ENCODE measurements at places on chromosomes 7 and 10.

DNA sequence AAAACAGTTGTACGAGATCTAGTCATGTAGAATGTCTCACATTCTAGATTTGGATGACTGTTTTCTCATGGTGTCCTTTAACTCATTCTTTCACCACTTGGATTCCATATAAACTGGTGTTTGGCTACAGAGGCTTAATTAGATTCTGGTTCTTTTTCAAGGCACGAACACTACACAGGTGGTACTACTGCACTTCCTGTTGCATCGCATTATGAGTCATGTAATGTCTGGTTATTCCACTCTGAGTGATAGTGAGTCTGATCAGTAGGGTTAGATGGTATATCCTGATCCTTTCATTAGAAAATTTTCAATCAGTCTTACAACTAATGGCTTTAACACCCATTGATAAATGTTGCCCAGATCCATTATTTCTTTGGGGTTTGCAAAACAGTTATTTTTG, 11.2 kb upstream of the AKAP9 start:
- no peak for DNase-seq

GRCh38 chr10:90920986-90921666, at the start of gene ANKRD1:
TSS of gene ANKRD1 (minus strand) at chr10:90921087. CDS start at chr10:90921027, 60 bp downstream.
- no peak for DNase-seq

DNA sequence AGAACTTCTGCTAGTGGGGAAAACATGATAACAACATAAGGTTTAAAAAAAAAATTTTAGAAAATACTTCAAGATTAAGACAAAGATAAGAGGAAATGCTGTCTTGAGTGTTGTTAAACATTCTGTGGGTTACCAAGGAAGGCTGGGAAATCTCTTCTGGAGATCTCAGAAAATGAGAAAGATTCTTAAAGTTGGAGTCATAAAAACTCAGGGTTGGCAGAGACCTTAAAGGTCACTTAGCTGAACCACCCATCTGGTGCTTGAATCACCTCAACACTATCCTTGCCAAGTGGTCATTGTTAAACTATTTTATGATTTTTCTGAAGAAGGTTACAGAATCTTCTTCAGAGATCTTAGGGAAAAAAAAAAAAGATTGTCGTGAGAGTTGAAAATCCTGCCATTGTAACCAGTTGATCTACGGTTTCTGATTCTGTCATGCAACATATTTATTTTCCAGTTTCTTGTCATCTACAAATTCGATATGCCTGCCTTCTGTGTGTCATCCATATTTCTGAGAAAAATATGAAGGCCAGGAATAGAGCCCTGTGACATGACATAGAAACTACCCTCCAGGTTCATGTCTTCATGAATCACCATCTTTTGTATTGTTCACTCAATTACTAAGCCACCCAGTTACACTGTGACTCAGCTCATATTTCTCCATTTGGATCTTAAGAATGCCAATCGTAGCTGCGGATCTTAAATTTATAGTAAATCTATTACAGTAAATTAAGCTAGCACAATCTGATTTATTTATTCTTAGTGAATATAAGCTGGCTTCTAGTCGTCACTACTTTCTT, 179.2 kb downstream of the ST7 start:
- DNase-seq: no peak

- DNase-seq: no peak
These were observed 30.2 kb downstream of the FRA10AC1 start for GRCh38 chr10:93672022-93672678.

DNA sequence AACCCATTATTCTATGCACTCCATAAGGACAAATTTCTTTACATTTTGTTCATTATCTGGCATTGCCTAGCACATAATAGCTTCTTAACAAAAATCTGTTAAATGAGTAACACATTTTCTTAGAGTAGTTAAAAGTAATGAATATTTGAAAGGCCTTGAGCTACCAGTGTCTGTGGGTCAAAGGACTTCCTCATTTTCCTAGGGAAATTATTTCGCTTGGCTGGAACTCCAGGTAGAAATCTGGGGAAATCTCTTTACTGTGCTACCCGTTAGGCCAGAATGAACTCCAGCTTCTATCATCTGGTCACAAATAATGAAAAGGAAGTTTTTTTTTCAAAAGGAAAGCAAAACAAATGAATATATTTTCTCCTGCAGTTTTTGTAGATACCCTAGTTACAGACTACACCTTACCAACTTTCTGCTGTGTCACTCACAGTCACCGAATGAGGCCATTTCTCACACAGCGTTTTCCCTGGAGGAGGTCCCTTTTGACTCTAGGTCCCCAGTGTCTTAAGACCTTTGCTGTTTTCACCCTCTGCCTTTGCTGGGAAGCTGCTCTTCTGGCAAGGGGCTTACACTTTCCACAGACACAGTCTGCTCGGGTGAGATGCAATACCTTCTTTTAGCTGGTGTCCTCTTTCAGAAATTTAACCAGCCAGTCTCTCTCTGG, 1.6 kb downstream of the SAMD9L start:
- no peak for DNase-seq

- DNase-seq: no peak
These were observed 14.9 kb upstream of the EZH2 start for GRCh38 chr7:148898845-148899484.

DNA sequence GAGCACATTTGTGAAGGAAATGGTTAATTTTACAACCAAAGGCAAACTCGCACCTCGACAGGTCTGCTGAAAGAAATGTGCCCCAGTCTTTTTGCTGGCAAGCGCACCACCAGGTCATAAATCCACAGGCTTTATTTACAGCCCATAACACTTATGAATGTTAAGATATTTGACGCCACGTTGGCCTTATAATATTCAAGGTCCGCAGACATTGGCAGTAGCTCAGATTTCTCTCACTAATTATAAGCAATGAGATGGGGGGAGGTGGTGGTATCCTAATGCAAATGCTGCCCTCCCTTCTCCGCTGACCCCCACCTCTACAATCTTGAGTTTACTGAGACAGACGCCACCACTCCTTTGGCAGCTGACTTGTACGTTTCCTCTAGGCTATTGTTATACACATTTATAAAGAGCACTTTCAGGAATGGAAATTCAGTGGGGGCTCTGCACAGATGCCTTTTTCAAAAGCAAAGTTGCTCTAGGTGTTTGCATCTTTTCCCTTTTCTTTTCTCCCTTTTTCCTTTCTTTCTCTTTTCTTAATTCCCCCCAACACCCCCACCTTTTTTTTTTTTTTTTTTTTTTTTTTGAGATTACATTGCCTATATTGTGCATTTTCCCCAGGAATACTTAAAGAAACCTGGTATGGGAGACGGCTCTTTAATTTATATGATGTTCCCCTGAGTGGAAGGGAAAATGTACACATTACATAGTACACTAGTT, 6.7 kb downstream of the TCF7L2 start:
- DNase-seq: no peak

- peak; percentile 1 for DNase-seq
These were observed 32.0 kb downstream of the EXOC6 start for GRCh38 chr10:92880233-92880861.

DNA sequence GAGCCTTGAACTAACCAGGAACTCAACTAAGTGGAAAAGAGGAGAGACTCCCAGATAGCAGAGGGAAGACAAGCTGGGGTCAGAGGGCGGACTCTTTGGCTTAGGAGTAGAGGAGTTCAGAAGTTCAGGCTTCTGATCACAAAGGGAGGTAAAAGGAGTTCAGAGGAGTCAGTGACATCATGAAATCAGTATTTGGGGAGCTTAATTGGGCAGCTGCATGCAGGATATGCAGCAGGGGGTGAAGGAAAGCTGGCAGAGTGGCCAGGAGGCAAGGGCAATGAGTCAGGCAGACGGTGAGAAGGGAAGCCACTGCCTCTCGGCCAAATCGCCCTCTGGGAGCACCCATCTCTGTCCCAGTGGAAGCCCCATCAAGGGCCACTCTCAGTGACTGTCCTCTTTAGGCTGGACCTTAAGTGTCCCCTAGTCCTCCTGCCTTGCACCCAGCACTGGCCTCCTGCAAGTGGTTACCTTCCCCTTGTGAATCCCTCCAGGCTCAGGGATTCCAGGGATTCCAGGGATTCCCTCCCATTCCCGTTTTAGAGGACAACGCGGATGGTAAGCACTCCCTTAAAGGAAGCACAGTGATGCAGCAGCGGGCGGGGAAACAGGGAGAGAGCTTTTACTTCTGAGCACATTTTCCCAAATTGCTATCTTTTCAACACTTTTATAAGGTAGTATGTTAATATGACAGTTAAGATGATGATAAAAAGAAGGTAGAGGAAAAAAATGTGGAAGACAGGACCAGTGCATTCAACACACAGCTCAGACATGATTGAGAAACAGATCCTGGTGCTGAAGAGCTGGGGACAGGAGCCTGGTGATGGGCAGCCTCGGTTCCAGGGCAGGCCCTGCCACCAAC, 72.6 kb downstream of the KCNMA1 start:
- DNase-seq: no peak

DNA sequence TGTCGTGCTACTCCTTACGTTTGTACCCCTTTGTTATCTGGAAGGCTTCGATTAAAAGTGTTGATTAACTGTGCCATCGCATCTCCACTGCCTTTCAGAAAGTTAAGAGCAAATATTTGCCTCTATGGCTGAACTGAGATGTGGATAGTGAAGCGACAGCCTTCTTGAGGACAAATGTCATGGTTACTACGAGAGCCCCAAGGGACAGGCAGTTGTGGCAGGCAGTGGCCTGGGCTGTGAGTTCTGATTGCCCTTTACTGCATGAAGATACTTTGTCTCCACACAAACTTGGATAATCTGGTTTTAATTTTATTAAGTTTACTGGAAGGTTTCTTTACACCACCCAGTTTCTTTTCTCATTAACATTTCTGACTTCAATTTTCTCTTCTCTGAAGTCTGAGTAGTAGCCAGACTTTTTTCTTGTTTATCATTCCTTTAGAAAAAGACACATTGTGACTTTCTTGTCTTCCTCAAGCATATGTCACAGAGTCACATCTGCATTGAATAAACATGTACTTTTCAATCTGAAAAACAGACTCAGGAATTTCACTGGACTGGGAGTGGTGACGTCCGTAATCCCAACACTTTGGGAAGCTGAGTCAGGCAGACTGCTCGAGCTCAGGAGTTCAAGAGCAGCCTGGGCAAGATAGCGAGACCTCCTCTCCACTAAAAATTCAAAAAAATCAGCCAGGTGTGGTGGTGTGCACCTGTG, 1.5 kb downstream of the TAS2R41 start:
- no peak for DNase-seq

DNA sequence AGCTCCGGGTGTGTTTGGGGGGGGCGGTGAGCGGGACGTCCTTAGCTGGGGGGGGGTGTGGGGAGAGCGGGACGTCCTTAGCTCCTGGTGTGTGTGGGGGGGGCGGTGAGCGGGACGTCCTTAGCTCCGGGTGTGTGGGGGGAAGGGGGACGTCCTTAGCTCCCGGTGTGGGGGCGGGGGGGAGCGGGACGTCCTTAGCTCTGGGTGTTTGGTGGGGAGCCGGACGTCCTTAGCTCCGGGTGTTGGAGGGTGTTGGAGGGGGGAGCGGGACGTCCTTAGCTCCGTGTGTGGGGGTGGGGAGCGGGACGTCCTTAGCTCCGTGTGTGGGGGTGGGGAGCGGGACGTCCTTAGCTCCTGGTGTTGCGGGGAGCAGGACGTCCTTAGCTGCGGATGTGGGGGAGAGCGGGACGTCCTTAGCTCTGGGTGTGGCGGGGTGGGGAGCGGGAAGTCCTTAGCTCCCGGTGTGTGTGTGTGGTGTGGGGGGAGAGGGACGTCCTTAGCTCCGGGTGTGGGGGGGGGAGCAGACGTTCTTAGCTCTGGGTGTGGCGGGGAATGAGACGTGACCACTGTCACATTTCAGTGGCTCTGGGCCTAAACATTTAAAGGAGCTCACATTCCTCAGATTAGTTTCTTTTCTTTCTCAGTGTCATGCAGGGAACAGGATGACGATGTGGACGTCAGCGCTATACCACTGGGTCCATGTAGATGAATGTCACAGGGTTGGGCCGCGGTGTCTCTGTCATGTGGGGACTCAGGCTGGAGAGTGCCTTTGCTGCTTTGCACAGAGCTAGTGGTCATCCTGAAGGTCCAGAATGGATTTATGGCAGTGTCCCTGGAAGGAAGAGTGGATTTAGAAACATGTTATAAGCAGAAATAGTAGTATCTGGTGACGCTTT, 7.5 kb downstream of the DYNC2I1 start:
- no peak for DNase-seq

DNA sequence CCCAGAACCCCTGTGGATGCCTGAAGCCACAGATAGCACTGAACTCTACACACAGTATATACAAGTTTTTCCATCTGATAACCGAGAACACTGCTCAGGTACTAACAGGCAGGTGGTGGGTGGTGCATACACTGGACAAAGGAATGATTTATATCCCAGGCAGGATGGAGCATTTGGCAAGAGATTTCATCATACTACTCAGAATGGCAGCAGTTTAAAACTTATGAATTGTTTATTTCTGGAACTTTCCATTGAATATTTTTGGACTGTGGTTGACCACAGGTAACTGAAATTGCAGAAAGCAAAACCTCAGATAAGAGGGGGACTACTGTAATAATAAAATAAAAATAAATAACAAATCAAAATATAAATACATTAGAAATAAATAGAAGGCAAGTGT, 10.9 kb upstream of the KCNMA1 start:
- no peak for DNase-seq

- DNase-seq: no peak
These were observed 320.6 kb downstream of the FRMD4A start for GRCh38 chr10:14010101-14010558.

GRCh38 chr10:121609426-121610380, 11.5 kb upstream of the FGFR2 start:
- no peak for DNase-seq

GRCh38 chr10:24951201-24952142, 934 bp downstream of the PRTFDC1 start:
- DNase-seq: peak; percentile 45

DNA sequence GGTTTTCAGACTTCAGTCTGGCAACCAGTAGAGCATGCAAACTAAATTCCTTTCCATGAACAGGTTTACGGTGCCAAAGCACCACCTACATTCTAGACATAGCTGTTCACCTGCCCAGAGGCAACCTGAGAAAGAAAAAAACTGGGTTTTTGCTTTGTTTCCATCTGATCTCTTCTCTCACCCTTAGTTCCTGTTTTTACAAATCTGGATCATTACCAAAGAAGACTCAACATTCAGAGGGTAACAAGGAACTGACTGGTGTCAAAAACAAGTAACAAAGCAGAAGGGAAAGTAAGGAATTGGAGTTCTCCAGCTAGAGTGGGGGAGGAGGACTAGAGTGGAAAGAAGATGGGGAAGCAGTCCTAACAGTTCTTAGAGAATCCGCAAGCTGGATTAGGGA, 36.4 kb downstream of the CPVL start:
- no peak for DNase-seq

DNA sequence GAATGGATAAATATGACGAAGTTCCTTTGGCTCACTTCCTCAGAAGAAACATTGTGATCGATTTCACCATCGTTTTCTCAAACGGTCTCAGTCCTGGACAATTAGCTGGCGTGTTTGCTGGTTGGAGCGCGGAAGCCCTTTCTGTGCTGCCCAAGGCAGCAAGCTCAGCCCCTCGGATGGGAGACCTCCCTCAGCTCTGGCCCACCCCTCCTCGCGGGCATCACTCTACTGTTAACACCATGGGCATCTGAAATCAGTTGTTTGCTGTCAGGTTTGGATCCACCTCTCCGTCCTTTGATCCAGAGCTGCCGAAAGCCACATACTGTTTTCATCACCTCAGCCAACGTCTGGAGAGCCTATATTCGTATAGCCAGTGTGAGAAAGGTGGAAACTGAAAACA, 68.2 kb downstream of the C10orf143 start:
- no peak for DNase-seq

Measured in NCI-H1436 treated with DMSO at 0.1 percent for 48 hours (cell line).